CD4-positive, alpha-beta T cell treated with Interleukin-15 for 4 hours (primary cell): ENCODE measurements at places on chromosomes 7 and 10.

DNA sequence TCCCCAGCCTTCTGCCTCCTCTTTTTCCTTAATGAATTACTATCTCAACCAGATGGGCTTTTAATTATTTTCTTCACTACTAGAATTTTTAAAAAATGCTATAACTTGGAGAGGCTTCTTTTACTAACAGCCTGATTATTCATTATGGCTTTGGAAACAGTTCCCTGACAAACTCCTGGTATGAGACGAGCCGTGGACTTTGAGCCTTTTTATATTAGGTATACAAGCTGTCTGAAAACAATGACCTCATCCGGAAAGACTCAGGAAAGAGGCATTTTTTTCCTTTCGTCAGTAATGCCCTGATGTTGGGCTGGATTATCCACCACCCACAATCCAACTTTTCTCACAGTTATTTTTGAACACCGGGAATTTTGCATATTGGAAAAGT, 26.7 kb upstream of the ABLIM1 start:
- DNase-seq = no peak

DNA sequence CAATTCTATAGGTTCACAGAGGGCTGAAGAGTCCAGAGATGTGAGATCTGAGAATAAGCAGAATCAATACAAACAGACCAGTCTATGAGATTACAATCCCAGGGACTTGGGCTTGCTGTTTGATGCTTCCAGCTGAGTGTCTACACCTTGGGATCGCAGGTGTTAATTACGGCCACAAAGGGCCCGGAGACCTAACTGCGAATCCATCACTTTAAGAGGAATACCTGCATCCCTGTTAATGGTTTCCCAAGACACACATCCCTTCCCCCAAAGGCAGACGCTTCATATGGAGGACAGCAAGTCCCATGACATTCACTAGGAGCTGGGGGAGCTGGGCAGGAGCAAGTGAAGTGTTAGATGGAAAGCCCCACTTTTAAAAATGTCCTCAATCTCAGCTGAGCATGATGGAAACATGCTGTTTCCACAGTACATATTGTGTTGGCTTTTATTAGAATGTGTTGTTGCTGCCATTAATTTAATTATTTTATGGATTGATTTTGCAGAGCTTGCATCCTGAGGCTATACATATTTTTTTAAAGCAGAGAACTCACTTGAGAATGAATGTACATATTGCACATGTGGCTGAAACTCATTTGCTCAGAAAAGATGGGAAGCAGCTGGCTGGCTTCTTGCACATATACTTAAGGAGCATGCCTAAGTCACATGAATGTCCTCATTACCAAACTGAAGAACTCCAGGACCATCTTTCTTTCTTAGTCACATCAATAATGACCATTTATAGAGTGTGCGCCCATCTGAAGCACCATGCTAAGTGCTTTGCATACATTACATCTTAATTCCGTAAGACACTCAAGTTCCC, 151.3 kb downstream of the NEBL start:
- no peak for DNase-seq

DNA sequence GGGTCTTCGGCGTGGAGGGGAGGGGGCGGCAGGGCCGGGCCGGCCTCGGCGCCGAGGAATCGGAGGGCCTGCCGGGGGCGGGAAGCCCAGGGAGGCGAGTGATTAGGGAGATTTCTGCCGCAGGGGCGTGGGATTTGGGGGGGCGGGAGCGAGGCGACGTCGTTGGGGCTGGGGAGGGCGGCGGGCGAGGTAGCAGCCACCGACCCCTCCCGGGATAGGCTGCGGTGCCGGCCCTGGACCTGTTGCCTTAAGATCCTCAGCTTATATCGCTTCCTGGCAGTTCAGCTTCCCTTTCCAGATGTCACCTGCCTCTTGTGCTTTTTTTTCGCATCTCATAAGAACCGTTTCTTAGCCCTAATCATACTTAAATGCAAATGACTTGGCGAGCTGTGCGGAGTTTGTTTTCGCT, 655 bp downstream of the LMTK2 start:
- DNase-seq = no peak

GRCh38 chr10:105037022-105037421, 395.9 kb downstream of the SORCS3 start:
- DNase-seq = no peak

DNA sequence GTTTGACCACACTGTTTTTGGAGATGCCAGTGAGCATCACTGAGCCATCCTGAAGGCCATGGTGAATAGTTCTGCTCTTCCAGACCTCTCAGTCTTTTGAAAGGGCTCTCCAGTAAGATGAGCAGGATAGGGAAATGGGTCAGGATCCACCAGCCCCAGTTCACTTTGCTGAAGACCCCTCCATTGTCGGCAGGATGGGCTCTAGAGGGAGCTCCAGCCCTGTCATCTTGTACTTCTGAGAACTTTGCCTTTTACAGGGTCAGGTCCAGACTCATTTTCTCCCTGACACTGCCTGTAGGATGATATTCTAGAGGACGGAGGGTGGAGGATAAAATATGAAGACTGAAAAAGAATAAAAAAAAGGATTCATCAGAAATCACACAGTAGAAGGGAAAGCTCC, 13.1 kb downstream of the LHFPL3 start:
- no peak for DNase-seq

- DNase-seq = no peak
Measured at GRCh38 chr7:5212633-5213285, 22.7 kb downstream of the WIPI2 start.

DNA sequence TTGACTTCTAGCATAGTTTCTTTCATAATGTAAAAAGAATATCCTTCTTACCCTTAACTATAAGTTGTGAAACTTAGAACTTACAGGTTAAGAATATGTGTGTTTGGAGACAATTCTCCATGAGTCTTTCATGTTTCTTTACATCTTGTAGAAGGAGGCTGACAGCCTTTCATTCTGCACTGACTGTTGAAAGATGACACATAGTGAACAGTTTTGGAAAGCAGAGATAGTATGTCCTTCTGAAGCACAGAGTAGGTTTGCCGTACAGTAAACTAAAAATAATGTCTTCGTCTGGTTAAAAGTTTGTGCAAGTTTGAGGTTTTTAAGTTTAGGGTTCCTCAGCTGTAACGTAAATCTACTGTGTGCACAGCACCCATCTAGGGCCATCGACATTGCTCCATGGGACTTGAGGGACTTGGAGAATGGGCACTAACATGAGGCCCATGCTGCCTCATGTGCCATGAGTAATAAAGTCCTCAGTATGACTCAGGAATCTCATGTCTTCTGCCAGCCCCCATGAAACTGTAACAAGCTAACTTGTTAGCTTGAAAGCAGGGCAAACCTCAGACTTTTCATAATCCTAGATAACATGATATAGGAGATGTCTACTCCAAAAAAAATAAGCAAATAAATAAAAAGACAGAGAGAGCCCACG, 24.5 kb upstream of the ELAPOR2 start:
- DNase-seq = no peak
